ENCODE measurements at places on chromosomes 2 and 18.
A peak's percentile ranks its signal among the peaks of the same experiment; 100 is the strongest.

DNA sequence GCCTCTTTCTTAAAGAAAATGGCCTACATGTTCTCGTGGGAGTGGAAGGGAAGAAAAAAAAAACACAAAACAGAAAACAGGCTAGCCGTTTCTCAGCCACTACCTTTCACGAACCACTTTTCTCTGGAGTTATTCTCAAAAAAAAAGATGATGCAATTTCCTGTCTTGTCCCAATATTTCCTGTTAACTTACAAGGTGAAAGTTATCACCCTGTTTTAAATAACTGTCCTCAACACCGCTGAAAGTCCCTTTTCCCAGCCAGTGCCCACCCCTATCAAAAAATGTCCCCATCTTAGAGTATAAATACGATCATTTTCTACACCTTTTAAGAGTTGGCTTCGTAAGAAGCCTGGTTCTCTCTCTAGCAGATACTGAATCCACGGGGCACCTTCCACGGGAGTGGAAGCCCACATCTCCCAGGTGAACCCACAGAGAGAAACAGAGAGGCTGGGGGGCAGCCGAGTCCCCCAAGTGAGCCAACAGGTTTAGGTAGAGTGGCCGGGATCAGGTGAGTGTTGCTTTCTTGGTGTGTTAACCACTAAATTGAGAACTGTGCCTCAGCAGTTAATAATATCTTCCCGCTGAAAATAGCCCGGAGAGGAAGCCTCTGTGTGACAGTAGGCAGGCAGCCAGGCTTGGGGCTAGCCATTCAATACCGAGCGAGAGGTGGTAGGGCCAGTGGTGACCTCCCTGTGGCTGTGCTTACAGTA is 15.9 kb downstream of the SMAD7 start:
- DNase-seq: no peak

DNA sequence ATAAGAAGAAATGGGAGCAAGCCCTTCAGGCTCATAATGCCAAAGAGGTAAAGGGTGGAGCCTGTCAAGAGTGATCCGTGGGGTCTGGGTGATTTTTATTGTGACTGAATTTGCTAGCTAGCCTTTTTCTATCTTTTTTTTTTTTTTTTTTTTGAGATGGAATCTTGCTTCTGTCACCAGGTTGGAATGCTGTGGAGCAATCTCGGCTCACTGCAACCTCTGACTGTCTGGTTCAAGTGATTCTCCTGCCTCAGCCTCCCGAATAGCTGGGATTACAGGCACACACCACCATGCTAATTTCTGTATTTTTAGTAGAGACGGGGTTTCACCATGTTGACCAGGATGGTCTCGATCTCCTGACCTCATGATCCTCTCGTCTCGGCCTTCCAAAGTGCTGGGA is 29.1 kb downstream of the DRC1 start:
- no peak for DNase-seq

DNA sequence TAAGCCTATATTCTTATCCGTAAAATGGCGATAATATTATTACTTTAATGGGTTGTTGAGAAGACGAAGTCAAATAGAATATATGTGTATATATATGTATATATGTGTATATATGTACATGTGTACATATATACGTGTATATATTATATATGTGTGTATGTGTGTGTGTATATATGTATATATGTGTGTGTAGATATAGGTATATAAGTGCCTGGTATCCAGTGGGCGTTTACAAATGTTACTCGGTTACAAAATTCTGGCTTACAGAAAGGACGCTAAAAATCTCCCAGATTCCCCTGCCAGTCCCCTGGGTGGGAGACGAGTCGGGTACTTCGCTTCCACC is 295 bp upstream of the MTX2 start:
- no peak for DNase-seq

DNA sequence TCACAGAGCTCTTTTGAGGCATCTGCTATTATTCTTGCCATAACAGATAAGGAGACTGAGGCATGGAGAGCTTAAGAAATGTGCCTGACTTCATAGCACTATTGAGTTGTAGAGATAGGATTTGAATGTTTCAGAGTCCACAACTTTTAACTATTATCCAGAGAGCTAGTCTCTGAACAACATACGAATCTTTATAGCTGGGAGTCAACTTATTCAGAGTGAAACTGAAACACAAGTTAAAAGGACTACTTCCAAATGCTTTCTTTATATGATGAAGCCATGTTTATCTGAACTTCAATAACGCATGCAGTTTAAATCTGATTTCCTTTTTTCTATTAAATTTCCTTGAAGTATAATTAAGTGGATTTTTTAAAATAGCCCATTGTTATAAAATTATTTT is 268.8 kb downstream of the IKZF2 start:
- DNase-seq: no peak

DNA sequence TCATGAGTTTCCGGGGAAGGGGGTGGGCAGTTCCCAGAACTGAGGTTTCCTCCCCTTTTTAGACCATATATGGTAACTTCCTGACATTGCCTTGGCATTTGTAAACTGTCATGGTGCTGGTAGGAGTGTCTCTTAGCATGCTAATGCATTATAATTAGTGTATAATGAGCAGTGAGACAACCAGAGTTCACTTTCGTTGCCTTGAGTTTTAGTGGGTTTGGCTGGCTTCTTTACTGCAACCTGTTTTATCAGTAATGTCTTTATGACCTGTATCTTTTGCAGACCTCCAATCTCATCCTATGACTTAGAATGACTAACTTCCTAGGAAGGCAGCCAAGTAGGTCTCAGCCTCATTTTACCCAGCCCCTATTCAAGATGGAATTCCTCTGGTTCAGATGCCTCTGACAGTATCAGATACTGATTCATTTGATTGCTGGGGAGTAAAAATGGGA is 447.3 kb downstream of the XIRP2 start:
- no peak for DNase-seq

GRCh38 chr2:10174173-10174572 is 51.6 kb downstream of the RRM2 start:
- no peak for DNase-seq

DNA sequence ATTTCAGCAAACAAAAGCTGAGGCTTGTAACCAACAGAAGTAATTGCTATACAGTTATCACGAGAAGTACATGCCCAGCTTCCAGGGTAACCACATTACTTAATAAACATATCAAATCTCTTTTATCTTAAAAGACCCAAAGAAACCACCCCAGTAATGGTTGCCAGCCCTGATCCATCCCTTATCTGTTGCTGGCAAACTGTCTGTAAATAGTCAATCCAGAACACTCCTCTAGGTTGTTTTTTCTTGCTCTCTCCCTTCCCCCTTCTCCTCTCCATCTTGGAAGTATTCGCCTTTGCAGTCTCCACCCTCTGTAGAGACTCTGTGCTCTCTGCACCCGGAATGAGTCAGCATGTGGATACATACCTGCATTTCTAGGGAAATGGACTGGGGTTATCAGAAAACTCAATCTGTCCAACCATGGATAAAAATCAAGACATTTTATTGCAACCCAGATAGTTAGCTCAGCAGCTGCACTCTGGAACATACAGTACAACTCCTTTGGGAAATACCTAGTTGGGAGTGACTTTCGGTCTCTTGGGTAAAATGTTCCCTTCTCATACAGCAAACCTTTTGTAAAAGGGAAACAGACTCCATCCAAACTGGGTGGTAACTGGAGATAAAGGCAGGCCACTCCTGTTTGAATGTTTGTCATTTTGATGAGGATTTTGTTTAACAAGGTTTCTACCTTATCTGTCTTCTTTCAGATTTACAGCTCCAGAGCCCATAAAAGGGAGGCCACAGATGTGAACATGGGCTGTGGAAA is 123.5 kb upstream of the FOSL2 start:
- DNase-seq: peak; percentile 24

DNA sequence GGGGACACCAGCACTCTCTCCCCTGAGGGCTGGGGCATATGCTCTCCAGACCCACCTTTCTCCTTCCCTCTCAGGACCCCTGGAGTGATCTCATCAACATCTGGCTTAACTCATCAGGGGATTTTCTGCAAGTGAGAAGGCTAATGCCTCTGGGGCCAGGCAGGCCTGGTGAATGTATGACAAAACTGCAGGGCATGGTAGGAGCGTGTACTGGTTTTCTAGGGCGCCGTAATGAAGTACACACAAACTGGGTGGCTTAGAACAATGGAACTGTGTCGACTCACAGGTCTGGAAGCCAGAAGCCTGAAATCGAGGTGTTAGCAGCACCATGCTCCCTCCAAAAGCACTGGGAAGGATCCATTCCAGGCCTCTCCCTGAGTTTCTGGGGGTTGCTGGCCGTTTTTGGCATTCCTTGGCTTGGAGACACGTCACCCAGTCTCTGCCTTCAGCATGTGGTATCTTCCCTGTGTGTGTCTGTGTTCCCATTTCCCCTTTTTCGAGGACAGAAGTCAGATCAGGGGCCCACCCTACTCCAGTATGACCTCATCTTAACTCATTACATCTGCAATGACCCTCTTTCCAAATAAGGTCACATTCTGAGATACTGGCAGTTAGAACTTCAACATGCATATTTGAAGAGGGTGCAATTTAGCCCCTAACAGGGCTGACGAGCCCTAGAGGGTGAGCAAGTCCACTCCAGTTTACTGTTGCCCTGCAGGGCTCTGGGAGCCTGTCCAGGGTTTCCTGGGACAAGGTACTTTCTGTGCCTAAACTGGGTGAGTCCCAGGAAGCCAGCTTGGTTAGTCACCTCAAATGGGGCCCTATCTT is 45.5 kb upstream of the CAB39 start:
- no peak for DNase-seq

- DNase-seq: no peak
Measured at GRCh38 chr18:56309104-56309503, 329.3 kb downstream of the TXNL1 start.

DNA sequence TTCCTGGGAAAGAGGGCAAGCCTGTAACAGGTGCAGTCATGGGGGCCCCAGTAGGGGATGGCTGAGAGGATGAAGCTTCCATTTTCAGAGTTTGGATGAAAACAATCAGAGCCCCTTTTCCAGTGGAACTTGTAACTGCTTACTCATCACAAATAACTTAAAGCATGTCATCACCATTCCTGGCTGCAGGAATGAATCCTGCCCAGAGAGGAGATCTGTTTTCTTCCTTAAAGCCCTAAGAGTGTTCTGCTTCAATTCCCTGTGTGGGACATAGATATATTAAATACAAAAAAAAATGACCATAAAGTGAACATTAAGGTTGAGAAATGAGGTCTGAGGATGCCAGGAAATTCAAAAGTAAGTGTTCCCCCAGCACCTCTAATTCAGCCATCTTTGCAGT is 183.4 kb upstream of the MEIS1 start:
- no peak for DNase-seq

- DNase-seq: no peak
Measured at GRCh38 chr2:185142677-185143076, 544.3 kb downstream of the ZNF804A start.

GRCh38 chr2:134319596-134320254 is 65.9 kb downstream of the MGAT5 start:
- no peak for DNase-seq

DNA sequence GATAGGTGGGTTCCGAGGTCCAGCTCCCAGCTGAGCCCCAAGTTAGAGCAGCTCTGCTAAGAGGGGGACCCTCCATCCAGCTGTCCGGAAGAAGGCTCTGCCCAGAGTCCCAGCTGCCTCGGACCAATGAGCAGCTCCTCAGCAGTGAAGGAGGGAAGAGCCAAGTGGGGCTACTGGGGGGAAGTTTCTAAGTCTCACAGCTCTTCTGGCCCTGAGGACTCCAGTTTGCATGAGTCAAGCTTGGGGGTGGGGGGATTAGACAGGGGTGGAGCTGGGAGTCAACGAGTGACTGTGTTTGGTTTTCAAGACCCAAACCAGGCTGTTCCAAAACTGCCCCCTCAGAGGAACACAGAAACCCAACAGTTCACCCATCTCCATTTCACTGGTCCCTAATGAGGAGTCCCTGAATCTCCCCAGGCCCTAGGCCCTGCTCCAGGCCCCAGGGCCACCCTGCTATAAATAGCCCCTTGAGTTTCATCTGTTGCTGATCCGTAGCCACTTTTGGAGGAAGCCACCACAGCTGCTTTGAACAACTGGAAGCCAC is 100.9 kb downstream of the TNS1 start:
- DNase-seq: peak; percentile 73

DNA sequence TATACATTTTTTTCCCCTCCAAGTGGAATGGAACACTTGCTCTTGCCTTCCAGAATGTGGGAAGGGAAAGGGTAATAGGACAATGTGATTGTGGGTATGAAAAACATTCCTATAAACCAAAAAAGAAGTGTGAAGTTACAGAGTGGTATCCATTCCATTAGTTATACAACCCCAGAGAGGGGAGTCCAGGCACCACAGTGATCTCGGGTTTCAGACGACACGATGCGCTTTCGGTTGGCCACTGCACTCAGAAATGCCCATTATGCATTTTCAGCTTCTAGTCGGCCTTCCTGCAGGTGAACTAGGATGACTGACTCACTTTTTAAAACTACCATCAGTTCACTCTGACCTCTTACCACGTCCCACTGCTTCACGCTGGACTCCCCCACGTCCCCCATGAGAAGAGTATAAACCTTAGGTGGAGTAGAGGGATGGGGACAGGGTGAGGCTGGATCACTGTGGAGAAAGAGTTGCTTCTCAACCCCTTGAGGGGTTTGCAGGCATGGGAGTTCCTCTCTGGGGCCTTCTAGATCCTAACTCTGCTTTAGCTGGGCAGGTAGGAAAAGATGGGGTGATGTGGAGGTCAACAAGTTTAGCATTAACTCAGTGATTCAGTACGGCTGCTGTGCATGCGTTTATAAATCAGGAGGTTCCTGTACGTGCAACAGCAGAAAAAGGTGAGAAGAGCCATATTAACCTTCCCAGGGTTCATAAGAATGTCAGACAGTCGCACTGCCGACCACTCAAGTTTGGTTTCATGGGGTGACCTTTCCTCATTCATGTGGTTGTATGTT is 50.5 kb downstream of the ZNF532 start:
- DNase-seq: peak; percentile 55

DNA sequence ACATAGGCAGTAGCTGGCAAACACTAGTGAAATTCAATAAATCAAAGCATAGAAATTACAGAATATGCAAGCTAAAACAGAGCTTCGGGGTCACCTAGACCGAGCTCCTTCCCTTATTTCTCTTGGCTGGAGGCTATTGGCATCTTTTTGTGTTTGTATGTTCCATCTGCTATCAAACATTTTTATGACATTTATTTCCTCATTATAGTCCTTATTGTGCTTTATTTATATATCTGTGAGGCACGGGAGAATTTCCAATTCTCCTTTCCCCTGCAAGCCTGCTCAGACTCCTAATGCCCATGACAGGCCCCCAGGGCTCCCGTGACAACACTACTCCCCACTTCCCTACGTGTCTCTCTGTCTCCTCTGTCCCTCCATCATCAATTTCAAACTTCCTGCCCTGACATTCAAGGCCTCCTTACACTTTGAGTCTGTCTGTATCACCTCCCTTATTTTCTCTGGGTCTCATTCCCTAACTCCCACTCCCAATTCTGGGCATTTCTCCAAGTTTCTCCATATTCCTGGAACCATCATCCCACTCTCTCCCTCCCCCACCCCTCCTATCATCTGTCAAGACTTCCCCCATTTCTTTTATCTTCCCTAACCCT is 316.9 kb downstream of the OSR1 start:
- DNase-seq: no peak
